ENCODE measurements at places on chromosomes 16 and 17.

GRCh38 chr17:33109336-33110072 is 117.9 kb downstream of the SPACA3 start:
- no peak for DNase-seq

- no peak for DNase-seq
Observed at GRCh38 chr17:82446124-82446523, 4.4 kb downstream of the CYBC1 start.

- DNase-seq: no peak
Observed at GRCh38 chr17:16980813-16981731, 9.2 kb upstream of the TNFRSF13B start.

GRCh38 chr17:1362065-1362848 is 37.8 kb downstream of the YWHAE start:
- no peak for DNase-seq

DNA sequence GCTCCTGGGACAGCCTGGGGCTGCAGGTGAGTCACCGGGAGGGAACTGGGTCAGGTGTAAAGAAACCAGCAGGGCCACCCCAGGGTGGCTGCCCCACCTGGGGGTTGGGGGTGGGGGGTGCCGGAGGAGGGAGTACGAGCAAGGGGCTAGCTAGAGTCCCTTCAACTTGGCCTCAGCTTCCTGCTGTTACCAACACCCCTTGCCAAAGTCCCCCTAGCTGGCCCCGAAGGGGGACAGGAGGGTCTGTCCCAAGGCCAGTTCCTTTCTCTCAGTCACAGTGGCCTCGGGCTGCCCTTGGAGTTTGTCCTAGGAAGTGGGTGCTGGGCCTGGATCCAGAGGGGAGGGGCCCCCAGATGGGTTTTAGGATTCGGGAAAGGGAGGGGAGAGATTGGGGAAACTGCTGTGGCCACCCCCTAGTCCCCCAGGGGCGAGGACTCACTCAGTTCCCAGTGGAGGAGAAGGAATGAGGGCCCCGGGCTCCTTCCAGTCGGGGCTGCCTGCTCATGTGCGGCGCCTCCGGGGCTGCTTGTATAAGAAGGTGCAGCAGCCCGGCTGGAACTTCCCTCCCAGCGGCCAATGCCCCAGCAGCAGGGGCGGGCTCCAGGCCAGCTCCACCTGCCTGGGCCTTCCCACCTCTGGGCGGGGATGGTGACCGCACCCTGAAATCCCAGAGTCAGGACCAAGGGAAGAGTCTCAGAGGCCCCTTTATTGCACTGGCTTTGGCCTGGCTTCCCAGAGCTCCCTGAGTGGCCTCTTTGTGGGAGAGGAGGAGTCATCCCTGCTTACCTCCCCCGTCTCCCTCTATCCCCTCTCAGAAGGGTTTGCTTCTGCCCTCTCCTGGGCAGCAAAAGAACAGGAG is 7.3 kb downstream of the ARHGAP27 start:
- peak; percentile 91 for DNase-seq

DNA sequence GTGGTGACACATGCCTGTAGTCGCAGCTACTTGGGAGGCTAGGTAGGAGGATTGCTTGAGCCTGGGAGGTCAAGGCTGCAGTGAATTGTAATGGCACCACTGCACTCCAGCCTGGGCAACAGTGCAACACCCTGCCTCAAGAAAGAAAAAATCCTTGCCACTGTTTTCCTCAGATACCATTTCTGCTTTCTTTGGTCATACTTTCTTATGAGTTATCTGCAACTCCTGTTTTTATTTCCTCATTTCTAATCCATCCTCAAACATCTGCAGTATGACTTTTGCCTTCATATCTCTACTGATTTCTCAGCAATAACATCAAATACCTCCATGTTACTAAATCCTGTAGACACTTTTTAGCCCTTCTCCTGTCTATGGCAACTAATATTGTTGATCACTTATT is 3.1 kb upstream of the AP2B1 start:
- no peak for DNase-seq

DNA sequence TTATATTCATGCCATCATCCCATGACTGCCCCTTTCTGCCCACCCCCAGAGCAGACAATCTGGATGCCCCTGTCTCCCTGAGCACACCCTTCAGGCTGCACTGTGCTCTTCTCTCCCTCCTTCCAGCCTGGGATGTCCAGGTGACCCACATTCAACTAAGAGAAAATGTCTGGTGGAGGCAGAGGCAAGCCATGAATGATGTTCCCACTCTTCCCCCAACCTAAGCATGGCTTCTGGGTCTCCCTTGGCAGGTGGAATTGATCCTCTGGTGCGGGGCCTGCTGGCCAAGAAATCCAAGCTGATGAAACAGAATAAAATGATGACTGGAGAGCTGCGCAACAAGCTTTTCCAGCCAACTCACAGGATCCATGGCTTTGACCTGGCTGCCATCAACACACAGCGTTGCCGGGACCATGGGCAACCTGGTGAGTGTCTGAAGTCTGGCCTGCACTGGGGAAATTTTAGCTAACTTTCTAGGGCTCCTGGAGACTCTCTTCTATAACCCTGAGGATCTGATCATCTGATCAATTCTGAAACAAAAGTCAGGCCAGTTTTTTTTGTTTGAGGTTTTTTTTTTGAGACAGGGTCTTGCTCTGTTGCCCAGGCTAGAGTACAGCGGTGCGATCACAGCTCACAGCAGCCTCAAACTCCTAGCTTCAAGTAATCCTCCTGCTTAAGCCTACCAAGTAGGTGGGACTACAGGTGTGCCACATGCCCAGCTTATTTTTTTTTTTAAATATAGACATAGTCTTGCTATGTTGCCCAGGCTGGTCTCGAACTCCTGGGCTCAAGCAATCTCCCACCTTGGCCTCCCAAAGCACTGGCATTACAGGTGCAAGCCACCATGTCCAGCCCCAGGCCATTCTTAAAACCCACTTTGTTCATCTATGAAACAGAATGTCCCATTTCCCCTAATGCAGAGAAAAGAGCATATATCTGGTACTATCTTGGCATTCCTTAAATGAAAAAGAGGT is 14.5 kb downstream of the MPO start:
- DNase-seq: no peak

GRCh38 chr17:4003131-4003500 is 38.9 kb upstream of the ATP2A3 start:
- DNase-seq: no peak

GRCh38 chr17:28573966-28574480 is 2.7 kb downstream of the ALDOC start:
- DNase-seq: no peak

DNA sequence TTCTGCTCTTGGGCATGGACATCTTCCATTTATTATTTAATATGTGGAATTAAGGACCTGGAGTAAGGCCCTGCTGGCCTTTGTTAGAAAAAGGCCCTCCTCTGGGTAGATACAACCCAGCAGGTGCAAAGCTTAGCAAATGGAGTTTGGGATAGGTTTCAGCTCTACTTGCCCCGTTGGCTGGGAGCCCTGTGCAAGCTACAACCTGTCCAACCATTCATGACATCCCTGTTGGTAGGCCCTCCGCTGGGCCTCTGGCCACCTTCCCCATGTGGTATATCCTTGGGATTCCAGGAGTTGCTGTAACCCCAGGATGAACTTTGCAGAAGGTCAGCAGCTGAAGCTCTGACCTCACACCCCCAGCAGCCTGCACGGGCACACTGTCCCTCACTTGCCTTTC is 6.4 kb downstream of the NGFR start:
- DNase-seq: no peak

DNA sequence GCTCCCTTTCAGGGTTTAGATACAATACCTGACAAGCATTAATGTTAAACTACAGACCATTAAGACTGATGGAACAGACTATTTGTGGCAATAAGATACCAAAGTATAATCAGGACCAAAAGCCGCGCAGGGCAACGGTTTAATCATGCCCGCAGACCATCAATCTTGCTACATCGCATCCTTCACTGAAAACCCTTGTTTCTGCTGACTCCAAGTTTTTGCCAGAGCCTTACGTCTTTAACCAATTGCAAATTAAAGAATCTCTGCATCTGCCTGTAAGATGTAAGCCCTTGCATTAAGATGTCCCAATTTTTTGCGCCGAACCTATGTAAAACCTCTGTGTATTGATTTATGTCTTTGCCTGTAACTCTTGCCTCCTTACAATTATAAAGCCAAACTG is 94.2 kb upstream of the RBBP6 start:
- no peak for DNase-seq

DNA sequence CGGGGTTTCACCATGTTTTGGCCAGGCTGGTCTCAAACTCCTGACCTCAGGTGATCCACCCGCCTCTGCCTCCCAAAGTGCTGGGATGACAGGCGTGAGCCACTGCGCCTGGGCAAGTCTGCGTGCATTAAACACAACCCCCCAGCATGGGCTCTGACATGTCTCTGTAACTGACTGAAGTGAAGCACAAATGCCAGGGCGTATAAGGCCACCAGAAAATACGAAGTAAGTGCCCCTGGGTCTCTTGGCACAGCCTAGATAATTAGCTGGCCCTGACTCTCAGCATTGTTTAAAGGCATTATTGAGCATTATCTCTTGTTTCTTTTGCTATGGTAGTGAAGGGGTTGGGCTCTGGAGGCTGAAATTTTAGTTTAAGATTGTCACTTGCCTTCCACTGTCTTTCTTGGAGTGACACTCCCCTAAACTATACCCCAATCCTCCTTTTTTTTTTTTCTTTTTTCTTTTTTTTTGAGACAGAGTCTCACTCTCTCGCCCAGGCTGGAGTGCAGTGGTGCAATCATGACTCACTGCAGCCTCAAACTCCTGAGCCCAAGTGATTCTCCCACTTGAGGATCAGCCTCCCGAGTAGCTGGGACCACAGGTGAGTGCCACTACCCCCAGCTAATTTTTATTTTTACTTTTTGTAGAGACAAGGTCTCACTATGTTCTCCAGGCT is 8.2 kb upstream of the SEC14L1 start:
- DNase-seq: no peak

DNA sequence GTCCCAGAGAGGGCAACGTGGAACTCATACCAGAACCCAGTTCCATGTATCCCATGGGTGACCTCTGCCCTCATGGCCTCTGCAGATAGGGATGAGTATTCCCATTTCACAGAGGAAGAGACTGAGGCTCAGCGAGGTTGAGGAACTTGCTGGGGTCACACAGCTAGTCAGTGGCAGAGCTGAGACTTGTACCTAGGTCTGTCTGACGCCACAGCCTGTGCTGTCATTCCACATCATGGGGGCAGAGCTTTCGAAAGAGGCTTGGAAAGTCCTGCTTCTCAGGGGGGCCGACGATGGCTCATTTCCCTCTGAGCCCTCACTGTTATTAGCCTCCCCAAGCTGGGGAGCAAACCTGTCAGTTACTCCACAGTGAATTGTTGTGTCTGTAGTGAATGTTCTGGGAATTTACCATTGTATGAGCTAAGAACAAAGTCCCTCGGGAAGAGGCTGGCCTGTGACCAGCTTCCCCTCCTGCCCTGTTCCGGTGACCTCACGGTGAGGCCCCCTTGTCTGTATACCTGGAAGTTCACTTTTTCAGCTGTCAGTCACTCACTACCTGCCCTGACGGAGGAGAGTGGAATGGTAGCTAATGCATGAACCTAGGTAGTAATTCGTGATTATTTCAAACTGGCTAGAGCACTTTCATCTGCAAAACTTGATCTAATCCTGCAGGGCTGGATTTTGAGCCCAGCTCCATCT is 8.9 kb downstream of the METTL22 start:
- DNase-seq: no peak

DNA sequence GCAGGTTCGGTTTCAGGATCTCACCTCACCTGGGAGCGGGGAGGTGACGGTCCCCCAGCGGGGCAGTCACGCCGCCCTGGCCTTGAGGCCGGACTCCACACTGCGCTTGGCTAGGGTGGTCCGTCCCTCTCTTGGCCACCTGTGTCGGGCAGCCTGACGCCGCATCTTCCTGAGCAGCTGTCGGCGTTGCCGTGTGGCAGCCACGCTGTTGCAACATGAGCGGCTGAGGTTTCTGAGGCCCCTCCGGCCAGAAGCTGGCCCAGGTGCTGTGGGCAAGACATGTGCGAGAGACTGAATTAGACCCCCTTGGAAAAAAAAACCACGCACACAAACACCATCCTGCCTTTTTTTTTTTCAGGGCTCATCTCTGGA is 49.2 kb downstream of the IRF8 start:
- no peak for DNase-seq

DNA sequence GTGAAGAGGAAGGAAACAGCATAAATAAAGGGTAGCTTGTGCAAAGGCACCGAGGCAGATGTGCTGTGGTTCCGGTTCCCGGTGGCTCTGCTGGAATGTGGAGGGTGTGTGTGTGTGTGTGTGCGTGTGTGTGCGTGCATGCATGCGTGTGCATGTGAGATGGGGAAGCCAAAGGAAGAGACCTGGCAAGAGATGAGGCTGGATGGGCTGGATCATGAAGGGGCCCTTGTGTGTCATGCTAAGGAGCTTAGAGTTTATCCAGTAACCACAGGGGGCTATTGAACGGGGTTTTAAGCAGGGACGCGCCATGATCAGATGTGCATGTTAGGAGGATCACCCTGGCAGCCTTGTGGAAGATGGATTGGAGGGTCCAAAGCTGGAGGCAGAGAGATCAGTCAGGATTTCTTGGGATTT is 8.3 kb downstream of the WSCD1 start:
- DNase-seq: no peak

- DNase-seq: no peak
Observed at GRCh38 chr17:61467416-61468262, 15.4 kb downstream of the TBX4 start.

DNA sequence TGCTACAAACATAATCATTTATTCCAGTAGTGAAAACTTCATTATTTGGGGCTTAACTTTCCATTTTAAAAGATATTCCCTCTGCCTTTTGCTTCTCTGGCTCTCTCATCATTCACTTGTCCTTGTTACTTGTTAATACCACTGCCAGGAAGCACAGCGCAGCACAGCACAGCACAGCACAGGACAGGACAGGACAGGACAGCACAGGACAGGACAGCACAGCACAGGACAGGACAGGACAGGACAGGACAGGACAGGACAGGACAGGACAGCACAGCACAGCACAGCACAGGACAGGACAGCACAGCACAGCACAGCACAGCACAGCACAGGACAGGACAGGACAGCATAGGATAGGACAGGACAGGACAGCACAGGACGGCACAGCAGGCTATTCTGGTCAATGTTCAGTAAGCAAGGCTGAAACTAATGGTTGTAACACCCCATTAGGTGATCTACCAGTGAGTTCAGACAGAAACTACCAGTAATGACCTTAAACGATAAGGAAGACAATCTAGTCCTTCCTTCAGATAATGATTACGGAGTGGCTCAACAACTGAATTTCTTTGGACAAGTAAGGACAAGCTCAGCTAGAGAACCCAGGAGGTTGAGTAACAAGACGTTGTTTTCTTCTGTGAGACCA is 31.9 kb downstream of the COG1 start:
- no peak for DNase-seq

GRCh38 chr17:14926526-14927122 is 338.5 kb downstream of the PMP22 start:
- DNase-seq: peak; percentile 71

- DNase-seq: no peak
Observed at GRCh38 chr16:85041219-85042166, 13.9 kb downstream of the KIAA0513 start.
